GM03348 (cell line): ENCODE measurements at places on chromosomes 2 and 18.

GRCh38 chr2:232368311-232368731, 10.2 kb upstream of the ALPP start:
- DNase-seq, result no peak

DNA sequence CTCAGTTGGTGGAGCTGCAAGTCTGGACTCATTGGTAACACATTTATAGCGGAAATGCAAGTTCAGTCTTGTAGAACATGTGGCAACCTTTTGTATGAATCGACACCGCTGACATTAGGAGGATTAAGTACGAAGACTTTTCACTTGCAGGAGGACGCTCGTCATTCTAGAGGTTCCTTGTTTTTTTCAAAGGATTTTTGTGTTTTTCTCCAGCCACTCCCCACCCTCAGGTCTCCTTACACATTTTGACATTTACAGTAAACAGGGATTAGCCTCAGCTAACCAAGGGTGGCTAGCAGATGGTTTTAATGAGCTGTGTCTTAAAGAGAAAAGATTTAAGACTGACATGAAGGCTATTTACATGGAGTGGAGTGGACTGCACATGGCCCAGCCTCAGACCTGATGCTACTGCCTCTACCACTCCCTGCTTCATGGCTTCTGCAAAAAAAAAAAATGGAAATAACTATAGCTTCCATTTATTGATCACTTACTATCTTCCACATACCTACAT, 173.8 kb downstream of the TRIB2 start:
- no peak for DNase-seq

DNA sequence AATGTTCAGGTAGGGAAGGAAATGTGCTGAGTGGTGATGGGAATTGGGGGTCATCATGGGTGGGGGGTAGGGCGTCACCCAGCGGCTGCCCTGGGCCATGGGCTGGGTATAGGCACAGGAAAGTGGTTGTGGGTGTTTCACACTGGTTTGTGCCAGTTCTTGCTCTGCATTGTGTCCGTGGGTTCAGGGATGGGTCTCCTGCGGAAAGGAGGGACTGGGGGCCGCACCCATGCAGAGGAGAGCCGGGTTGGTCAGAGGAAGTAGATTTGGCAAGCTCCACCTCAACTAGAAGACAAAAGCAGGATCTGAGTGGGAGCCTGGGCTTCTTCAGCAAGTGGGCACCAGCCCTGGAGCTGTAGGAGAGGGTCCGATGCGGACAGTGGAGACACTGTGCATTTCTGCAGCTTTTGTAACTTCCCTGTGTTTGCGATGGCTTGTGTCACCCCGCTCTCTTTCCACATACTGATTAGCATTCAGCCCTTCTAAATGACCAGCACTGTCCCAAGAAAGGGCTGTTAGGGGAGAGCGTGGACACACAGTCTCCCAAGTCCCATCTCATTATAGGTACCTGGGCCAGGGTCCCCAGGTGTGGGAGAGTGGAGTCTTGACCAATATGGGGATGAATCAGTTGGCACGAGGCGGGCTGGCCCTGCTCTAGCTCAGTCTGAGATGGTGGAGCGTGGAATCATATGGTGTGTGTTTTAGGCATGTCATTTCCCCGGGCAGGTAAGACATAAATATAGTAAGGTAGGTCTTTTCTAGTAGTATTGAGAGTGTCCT, 67.2 kb downstream of the LRRFIP1 start:
- DNase-seq, result no peak

DNA sequence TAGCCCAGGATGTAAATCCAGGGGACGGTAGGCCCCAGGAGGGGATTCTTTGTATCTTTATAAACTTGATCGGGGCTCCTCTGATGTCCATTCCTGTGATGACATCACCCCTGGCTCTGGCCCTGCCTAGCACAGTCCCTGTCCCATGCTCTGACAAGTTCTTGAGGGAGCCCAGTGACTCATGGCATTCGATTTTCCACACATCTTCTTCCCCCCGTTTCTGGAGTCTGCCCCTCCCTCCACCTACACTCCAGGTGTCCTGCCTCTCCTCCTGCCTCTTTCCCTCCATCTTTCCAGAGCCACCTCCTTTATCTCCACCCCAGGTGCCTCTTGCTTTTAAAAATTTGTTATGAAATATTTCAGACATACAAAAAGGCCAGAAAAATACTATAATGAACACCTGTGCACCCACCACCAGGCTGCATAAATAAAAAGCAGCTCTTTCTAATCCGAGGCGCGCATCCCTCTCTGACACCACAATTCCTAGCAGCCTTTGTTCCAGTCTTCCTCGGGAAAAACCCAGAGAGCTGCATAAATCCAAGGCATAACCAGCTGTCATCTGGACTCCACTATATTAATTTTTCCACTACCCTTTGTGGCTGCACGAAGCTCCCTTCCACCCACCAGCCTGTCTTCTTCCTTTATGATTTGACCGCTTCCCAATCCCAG, 207.7 kb downstream of the ZBTB7C start:
- DNase-seq, result no peak

- DNase-seq, result no peak
Measured at GRCh38 chr18:80181642-80182461, 65.5 kb downstream of the PARD6G start.

GRCh38 chr18:48164116-48164515, 233.7 kb upstream of the SMAD2 start:
- DNase-seq, result no peak

- DNase-seq, result no peak
Measured at GRCh38 chr2:30670453-30670852, 136.8 kb downstream of the CAPN13 start.

GRCh38 chr18:36650906-36651305, 177.9 kb downstream of the TPGS2 start:
- DNase-seq, result no peak

- DNase-seq, result no peak
Measured at GRCh38 chr18:75212751-75213090, 2.1 kb downstream of the TSHZ1 start.

- peak; percentile 73 for DNase-seq
Measured at GRCh38 chr18:34493099-34493544, 217.0 kb upstream of the DTNA start.
